ENCODE measurements at places on chromosomes 7 and 10. TPM values are rescaled to one million over a fixed set of nuclear protein-coding genes. Genes with fewer than 3 reads are reported as not detected.

DNA sequence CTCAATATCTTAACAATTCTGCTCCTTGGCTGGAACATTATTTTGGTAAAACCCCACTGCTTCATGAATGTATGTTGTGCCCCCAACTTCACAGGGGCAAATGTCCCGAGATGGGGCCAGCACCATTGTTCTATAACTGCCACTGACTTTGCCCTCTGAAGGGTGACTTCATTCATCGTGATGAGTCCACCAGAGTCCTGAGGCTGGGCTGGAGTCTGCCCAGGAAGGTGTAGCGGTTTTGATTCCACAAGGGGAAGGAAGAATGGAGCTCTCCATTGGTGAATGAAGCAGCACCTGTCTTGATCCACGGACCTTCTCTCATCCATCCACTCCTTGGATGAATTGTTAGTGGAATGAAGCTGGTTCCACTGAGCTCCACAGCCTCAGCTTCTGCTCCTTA, 18.4 kb downstream of the AKR1B1 start:
- no peak for DNase-seq

The MNX1 gene
- not detected for total RNA-seq

DNA sequence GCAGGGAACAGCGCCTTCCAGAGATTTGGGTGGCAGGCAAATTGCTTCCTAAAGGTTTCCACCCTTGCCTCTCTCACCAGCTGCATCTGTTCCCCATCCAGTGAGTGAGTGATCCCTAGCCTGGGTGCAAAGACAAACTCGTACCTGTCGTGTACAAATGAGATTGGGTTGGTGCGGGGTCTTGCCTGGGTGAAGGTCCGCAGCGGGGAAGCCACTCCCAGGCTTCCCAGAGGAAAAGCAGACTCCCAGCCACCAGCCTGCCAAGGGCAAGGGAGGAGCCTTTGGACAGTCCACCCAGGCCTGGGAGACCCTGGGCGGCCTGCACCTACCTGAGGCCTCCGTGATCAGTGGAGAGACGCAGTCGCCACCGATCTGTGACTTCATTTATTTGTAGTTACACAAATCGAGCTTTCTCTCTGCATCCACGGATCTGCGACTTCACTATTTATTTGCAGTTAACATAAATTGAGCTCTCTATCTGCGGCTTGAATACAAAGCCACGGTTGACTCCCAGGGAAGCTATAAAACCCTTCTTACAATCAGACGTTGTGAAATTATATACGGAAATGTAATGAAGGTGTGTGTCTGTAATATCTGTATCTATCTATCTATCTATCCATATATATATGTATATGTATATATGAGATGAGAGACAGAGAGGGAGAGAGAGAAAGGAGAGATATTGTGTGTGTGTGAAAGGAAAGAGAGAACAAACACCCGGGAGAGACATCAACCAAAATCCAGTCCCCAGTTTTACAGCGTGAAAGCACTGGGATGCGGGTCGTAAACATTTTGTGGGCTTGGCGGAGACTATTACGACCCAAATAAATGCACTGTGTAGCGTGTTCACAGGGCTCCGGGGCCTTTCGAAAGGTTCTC, 3.0 kb upstream of the HOXA7 start:
- no peak for DNase-seq

The SPDYE16 gene
- 0.22 TPM for total RNA-seq

The FEZF1 gene
- total RNA-seq = not detected

DNA sequence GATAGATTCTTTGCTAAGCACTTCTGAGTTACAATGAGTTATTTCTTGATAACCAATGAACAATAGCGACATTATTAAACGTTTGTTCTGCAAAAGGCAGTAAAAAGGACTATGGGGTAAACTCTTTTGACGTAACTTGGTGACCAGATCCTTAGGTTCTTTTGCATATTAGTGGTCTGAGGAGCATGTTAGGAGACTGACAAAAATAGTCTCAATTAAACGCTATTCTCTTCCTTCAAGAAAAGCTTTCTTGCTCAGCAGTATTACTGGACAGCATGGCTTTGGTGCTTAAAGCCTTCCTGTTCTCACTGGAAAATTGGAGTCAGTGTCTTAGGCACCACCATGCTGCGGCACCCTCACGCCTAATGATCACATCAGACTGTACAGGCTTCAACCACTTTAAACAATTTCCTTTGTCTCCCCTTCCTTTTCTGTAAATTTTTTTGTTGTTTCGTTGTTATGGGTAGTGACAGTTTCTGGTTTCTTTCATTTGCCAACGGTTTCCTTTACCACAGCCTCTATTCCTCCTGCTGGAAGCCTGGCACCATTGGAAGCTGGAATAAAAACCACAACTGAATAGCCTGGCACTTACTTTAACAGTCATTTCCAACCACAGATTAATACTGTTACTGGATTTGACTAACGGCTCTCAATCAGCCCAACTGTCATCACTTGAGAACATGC, 49.2 kb upstream of the FAM133B start:
- DNase-seq = no peak

DNA sequence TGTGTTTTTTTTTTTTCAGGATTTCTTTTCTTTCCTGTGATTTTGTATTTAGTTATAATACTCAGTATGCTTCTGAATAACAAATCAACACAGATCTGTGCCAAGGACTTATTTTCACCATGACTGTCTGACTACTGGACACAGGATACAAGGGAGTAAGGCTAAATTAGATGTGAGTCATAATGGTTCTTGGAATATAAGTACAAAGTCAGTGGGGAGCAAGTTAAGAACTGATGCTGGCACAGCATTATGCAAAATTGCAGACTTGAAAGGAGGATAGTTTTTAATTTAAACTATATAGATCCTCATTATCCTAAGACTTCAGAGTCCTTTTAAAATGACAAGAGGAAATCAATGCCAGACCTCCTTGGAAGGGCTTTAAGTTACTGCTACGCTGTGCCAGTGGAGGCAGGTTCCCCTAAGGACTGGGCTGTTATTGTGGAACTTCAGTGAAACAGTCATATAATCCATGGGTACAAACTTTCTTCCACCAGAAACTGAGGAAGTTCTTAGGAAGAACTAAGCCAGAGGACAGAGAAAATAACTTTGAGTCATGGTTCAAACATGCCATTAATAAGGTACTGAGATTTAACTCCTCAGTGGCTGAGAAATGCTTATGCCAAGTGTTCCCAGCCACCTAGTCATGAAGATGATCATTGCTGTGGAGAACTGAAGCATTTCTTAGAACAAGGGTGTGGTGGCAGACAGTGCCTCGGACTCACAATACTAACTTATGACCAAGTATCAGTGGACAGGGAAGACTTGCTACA, 531.2 kb downstream of the HTR7 start:
- DNase-seq = no peak

The COBL gene
- total RNA-seq = 60.6 TPM

DNA sequence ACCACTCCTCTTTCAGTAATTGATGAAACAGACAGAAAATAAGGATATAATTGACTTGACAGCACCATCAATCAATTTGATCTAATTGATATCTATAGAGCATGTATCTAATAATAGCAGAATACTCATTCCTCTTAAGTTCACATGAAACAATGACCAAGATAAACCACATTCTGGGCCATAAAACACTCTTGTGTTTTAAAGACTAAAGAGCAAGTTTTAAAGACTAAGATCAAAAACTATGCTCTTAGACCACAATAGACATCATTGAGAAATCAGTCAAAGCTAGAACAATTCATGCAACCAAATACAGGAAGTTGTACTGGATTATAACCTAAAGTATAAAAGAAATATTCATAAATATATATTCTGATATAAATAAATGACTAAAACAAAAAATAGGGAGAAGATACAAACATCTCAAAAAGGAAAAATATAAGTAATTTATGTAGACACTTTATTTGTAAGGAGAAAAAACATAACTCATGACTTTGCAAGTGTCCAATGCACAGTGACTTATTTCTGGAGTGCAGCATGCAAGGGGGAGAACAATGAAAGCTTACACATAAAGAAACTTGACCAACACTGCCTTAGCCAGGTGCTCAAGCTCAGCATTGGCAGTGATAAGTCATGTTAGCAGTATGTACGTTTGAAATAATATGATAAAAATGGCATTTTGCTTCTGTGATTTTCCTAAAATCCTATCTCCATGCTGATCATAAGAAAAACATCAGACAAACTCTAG, 312.7 kb upstream of the IGFBP3 start:
- no peak for DNase-seq

Data from muscle of leg (tissue), 16 donors.